Stimulated activated CD4-positive, alpha-beta T cell treated with anti-CD3 and anti-CD28 coated beads, Interleukin-4, amount 100 ng/mL, for 1 hour (primary cell): ENCODE measurements at places on chromosomes 5 and 9.

DNA sequence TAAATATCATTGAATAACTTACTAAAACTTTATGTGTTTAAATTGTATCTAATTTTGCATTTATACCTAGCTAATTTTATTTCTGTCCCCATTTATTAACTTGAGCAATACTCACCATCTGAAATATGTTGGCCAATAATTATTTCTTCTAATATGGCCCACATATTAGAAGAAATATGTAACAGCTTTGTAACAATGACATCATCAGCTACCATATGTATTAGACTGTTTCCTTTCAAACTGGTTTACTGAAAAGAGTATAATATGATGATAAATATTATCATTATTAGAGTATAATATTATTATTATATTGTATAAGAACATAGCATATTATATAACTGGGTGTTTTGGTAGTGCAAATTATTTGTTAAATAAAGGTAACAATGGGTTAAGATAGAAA is 220.5 kb downstream of the FBXL7 start:
- DNase-seq = no peak

GRCh38 chr9:131625508-131625787 is 80.1 kb downstream of the PRRT1B start:
- DNase-seq = no peak

GRCh38 chr5:59648038-59648831 is 245.3 kb downstream of the PDE4D start:
- no peak for DNase-seq

DNA sequence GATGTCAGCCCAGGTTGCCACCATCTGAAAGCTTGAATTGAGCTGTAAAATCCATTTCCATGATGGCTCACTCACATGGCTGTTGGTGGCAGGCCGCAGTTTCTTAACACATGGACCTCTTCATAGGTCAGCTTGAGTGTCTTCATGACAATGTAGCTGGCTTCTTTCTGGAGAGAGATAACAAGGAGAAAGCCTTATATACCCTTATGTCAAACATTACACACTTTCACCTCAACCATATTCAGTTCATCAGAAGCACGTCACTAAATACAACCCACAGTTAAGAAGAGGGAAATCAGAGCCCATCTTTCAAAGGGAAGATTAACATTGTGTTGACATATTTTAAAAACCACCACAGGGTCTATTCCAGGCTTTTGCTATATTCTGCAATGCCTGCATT is 604.4 kb downstream of the PRELID2 start:
- no peak for DNase-seq

DNA sequence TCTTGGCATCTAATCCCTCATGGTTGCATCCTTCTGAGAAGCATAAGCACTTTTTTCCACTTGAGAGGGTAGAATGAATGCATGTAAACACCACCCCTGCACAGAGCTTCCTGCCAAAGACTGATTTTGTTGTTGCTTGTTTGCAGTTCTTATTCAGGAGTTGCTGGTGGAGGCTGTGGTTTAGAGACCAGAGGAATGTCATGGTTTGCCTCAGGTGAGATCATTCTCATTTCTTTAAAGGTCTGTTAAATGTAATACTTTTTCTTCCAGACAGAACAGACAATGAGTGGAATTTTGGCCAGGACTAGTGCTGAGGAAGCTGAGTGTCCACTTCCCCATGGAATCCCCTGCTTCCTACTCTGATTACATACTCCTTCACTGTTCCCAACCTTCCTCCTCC is 3.2 kb upstream of the TNC start:
- no peak for DNase-seq

DNA sequence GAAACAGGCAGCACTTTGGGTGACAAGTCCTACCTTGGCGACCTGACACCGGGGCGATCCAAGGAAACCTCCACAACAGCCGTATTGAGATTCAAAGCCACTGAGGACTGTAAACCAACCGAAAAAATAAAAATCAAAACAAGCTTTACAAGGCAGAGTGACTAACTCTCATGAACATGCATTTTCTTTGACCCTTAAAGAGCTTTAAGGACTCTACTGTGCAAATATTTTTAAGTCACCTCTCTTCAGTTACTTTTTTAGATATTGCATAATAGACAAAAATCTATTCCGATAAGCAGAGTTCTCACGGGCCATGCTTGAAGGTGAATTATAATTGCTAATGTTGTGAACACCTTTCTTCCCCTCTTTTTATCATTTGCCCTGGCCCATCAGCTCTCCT is 38.3 kb downstream of the EQTN start:
- DNase-seq = no peak

DNA sequence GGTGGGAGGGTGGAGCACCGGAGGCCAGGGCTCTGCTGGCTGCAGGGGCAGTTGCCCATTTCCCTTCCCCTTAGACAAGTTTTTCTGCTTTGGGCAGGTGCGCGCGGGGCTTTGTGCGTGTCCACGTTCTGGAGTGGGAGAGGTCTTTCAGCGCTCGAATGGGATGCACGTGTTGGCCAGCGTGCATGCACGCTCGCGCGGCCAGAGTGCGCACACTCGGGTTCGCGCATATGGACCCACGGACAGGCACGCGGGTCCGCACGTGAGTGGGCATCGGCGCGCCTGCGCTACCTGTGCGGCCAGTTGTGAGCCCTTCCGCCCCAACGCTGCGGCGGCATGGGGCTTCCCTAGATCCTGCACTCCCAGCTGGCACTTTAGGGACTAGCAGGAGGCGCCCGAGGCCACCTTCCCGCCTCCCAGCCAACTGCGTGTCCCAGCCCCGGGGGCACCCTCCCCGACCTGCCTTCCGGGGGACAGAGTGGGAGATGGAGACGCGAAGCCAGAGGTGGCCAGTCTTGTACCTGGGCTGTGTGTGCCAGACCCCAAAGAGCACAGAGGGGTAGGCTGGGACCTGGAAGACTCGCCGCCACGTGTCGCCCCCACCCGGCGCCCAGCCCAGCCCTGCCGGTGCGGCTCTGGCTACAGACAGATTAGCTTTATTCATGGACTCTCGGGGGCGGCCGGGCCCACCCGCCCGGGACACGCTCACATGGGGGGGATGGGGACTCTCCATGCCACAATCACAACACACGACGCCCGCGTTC is 9.8 kb upstream of the GPRIN1 start:
- DNase-seq = no peak

DNA sequence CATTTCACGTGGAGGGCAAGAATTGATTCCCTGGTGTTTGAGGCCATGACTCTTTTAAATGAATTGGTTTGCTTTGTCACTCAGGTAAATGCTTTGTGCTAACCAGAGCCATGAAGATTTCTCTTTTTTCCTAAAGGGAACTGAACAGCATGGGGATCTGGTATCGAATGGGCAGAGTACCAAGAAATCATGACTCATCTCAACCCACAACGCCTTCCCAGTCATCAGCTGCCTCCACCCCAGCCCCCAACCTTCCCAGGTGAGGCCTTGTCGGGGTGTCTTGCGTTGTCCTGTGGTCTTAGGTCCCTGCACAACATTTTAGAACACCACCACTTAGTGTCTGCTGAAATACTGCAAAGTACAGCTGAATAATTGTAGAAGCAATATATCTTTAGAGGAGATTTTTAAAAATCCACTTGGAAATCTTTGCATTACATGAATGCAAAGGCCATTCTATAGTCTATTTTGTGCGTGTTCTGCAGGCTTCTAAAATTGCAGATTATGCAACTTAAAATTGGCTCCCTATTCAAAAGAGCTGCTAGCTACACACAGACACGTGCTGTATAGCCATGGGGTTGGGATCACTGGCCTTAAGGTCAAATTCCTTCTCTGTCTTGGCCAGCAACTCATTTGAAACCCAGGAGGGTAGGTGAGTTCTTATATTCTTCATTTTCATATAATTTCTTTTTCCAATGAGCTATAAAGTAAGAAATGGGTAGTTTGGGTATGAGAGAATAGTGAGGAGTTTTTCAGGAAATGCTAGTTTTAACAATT is 69.0 kb downstream of the MVB12B start:
- DNase-seq = no peak

DNA sequence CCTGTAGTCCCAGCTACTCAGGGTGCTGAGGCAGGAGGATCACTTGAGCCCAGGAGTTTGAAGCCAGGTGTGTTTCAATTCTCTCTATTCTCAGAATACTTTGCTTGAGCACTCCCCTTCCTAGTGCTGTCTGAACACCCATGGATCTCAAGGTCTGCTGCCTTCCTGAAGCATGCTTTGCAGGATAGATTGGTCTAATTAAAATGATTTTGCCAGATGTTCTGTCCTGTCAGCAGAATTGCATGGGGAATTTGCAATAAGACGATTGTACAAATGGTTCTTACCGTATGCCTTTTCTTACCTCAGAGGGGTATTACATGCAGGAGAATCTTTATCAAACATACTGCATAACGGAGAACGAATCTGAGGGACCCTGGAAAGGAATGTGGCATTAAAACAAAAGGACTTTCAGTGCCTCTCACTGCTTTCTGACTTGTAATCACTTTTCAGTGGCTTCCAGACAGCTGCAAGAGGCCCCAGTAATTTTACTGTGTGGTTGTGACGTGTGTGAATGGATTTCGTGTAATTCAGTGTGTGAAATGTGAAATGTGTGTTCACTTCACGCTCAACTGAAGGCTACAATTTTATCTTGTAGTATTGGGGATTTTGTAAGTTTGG is 587.2 kb upstream of the SEMA6A start:
- DNase-seq = no peak

DNA sequence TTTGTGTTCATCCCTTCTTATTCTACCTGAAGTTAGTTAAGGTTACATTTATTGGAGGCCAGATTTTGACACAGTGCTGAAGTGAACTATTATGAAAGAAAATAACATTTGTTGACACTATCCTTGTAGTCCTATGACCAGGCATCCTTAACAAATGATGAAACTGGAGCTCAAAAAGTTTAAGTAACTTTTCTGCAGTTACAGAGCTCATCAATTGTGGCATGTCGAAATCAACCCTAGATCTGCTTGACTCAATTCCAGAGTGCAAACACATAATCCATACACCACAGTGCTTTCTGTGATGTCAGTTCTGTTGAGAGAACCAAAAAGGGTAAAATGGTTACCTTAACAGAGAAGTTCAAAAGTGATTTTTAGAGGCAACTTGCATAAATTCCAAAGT is 28.6 kb downstream of the KCNN2 start:
- no peak for DNase-seq

GRCh38 chr5:125812651-125813050 is 610.6 kb upstream of the GRAMD2B start:
- no peak for DNase-seq

DNA sequence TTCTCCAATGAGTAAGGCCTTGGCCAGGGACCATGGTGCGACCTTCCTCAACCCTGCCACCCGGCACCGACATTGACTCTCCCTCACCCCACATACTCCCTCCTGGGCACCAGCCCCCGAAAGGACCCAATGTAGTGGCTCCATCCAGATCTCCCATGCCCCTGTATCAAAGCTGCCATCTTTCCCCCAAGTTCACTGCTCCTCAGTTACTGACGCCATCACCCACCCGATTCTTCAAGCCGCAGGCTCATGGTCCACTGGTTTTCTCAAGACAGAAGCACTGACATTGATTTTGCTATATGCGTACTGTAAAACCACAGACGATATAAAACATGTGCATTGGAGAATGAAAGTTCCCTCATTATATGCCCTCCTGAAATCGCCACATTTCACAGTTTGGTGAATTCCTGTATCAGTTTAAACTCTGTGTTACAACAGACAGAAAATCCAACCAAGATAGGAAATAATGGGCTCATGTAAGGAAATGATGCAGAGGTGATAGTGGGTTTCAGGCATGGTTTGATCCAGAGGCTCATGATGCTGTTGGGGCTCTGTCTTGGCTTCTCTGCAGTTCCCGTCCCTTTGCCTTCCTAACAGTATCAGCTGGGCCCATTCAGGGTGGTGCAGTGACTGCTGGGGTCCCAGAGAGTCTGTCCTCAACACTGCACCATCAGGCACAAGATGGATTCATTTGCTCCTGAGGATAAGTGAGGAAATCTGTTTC is 207.3 kb upstream of the IER5L start:
- DNase-seq = no peak

GRCh38 chr9:93185266-93186214 is 1.6 kb downstream of the WNK2 start:
- no peak for DNase-seq

DNA sequence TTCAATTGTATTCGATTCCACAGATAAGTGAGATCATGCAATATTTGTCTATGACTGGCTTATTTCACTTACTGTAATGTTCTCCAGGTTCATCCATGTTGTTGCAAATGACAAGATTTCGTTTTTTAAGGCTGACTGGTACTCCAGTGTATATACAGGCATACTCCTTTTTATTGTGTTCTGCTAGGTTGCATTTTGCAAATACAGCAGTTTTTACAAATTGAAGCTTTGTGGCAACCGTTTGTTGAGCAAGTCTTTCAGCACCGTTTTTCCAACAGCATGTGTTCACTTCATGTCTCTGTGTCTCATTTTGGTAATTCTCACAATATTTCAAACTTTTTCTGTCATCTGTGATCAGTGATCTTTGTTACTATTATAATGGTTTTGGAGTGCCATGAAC is 82.7 kb downstream of the DMXL1 start:
- no peak for DNase-seq

GRCh38 chr9:106869028-106869427 is 6.1 kb downstream of the ZNF462 start:
- no peak for DNase-seq

DNA sequence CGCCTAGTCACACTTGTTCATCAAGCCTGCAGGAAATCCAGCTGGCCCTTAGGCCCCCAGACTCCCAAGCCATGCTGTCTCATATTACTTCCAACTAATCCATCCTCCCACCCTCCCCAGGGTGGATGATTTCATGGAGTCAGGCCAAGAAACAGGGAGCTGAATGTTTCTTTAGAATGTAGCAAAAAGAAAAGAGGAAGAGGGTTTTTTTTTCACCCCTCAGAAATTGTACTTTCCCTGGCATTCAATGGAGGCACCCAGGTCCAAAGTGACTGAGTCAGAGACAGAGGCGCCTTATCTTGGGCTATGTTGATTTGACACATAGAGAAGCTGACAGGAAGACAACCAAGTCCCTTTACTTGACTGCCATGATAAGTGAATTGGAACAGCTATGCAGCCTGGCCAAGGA is 260.2 kb upstream of the NR4A3 start:
- DNase-seq = no peak

DNA sequence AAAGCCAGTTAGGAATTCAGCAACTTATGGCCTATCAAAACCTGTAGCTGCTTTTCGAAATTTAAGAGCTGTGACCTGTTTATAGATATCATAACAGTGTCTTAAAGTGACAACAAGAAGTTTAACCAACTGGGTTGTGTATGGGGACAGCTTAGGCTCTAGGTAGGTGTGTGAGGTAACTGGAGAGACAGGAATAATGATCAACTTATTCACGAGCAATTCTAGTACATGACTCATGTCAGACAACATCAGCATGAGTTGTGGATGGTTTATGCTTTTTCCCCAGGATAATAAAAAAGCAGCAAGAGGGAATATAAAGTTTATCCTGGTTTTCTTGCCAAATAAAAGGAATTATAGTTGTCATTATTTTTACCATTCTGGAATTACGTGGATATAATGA is 88.6 kb downstream of the GDNF start:
- no peak for DNase-seq

DNA sequence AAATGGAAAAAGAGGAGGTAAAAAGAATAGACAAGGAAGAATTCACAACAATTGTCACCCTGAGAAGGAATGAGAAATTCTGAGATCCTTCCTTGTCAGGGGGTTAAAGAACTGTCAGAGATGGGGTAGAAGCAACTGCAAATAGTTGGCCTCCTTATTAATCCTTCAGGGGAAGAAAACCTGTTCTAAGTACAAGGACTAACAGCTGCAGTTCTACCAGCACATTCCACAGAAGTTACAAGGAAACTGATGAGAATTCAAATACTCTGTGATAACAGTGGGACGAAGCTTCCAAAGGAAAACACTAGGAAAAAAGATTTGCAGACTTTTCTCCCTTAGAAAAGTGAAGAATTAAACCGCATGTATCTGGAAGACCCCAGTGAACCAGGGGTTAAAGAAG is 93.7 kb downstream of the OR2K2 start:
- no peak for DNase-seq
